ENCODE measurements at places on chromosomes 6 and 20.

GRCh38 chr6:99013145-99013544 lies 65.4 kb upstream of the FBXL4 start:
- DNase-seq: no peak

- no peak for DNase-seq
These were observed 51.9 kb upstream of the EXOC2 start for GRCh38 chr6:744666-745353.

GRCh38 chr20:19949195-19949867 lies 67.8 kb upstream of the NAA20 start:
- DNase-seq: no peak

- DNase-seq: no peak
These were observed 37.3 kb downstream of the NTSR1 start for GRCh38 chr20:62745952-62746288.

DNA sequence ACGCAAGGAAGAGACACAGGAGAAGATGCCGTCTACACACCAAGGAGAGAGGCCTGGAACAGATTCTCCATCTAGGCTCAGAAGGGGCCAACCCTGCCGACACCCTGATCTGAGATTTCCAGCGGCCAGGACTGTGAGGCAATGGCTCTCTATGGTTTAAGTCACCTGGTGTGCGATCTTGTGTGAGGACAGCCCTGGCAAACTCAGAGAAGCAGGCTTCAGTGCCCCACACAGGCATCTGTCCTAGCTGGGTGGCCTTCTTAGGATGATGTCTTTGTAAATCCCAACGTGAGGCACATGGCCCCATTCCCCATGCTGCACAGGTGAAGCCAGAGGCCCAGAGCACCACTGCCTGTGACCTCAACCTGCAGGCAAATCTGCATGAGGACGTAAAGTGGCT lies 87.6 kb upstream of the FRMD1 start:
- DNase-seq: no peak

GRCh38 chr6:36178544-36178943 lies 18.0 kb upstream of the BRPF3 start:
- DNase-seq: no peak

GRCh38 chr6:143561105-143561704 lies 49.7 kb upstream of the FUCA2 start:
- no peak for DNase-seq

GRCh38 chr6:25450469-25451198 lies 171.5 kb downstream of the CARMIL1 start:
- no peak for DNase-seq

GRCh38 chr6:34130862-34131261 lies 15.0 kb downstream of the GRM4 start:
- no peak for DNase-seq

DNA sequence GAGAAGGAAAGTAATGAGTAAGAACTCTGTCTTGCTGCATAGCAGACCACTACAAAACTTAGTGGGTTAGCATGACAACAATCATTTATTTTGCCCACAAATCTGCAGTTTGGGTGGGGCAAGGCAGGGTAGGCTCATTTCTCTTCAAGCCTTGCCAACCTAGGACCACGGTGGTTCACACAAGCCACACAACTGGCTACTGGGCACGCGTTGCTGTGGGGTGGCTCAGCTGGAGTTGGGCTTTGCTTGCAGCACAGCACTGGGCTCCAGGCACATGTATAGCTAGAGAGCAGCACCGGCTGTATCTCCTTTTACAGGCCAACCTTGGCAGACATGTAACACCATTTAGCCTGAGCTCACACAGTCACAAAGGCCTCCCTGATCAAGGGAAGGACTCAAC lies 4.6 kb upstream of the NXT1 start:
- no peak for DNase-seq

DNA sequence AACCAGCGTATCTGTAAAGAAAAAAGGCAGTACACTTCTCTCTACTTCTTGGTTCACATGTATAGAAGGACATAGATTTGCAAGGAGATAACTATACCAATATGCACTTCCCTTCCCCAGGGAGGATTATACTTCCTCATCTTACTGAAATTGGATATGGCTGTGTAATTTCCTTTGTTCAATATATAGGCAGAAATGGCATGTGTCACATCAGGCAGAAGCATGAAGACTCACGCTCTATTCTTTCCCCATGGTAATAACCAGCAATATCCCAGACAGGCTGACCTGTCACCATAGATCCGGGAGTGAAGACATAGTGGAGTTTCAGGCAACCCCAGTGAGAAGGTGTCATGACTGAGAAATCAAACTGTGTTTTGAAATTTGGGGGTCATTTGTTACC lies 518.3 kb downstream of the KIF16B start:
- no peak for DNase-seq

GRCh38 chr6:34276881-34277762 lies 28.3 kb upstream of the SMIM29 start:
- no peak for DNase-seq

DNA sequence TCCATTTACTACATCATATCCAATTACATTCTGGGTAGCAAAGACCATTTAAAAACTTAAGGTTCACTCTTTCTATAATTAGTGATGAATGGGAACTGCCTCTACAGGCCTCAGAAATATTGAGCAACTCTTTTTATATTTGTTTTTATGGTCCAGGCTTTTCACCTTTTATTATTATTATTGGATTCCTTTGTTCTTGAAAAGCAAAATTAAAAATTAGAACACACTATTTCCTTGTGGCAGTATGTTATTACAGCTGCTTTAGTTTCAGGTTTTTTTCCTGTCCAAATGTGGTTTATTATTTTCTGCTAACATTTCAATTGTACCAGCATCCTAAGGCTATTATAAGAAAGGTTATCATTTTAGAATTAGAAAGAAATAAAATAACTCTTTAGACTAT lies 150.1 kb downstream of the FARS2 start:
- DNase-seq: no peak

DNA sequence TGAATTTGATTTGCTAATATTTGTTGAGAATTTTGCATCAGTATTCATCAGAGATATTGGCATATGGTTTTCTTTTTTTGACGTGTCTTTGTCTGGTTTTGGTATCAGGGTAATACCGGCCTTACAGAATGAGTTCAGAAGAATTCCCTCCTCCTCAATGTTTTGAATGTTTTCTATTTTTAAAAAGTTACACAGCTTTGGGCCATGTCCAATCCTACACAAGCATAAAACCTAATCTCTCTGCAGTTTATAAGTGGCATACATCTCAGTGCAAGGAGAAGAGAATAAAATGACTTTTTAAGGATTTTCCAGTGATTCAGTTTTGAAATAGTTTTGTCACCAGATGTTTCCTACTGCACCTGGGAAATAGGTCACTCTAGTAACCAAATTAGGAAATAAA lies 185.5 kb downstream of the COL12A1 start:
- DNase-seq: no peak

DNA sequence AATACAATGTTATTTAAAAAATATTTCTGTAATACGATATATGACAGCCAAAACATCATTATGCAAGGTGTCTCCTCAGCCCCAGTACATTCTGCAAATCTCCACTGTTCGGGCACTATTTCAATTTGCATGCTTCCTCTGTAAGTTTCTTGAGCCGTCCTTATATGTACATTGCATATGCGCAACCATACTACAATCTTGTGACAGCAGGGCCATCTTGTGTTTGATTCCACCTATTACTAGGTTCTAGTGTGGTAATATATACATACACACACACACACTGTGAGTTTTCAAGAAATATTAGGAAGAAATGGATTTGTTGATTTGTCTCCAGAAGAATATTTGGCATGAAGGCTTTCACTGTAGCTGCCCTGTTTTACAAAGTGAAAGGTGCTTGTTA lies 9.8 kb downstream of the LYRM4 start:
- DNase-seq: no peak

GRCh38 chr20:58613061-58613854 lies 37.8 kb upstream of the STX16 start:
- DNase-seq: no peak

GRCh38 chr6:147954938-147955337 lies 387.7 kb upstream of the SASH1 start:
- DNase-seq: no peak

- no peak for DNase-seq
These were observed 35.1 kb downstream of the EIF2S2 start for GRCh38 chr20:34076952-34077351.

GRCh38 chr6:154453329-154453728 lies 57.2 kb downstream of the CNKSR3 start:
- no peak for DNase-seq

- no peak for DNase-seq
These were observed 8.6 kb upstream of the HECA start for GRCh38 chr6:139126255-139126654.

DNA sequence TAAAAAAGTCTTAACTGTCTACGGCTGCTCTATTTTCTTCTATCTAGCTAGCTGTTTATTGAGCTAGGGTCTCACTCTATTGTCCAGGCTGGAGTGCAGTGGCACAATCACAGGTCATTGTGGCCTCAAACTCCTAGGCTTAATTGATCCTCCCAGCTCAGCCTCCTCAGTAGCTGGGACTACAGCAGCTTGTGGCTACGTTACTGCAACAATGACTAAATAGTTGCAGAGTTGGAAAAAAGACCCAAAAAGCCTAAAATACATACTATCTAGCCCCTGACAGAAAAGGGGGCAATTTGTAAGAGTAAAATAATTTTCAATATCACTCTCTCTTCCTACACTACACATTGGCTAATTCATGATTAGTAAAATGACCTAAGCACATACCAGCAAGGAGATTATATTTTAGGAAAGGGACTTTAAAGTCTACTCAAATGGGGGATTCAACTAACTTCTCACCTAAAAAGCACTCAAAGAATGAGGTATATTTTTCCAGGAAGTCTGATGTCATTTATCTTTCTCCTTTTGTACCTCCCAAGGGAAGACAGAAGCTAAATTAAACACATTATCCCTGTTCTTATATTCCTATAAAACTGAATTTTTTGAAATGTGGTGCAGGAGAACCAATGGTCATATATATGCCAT lies 82.8 kb downstream of the ZMYND8 start:
- DNase-seq: no peak

DNA sequence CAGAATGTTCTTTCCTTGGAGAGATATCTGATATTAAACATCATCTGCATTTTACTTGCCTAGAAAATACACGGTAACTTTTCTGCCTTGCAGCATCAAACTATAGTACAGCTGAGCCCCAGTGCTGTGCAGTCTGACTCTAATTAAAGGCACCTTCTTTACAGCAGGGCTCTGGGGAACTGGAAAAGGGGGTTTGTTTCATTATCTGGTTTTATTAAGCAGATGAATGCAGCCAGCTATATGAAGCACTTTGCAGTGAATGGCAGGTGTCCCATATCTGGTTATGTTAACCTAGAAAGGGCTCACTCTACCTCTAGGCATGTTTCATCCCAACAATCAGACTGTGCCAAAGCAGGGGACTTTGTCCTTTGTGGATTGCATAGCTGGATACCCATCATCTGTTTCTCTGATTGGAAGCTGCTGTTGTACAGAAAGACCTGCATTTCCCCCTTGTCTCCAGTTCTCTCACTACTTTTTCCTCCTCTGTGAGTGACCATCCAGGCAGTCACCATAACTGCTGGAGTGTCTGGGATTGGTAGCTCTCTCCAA lies 39.6 kb upstream of the CMTR1 start:
- DNase-seq: no peak

- DNase-seq: no peak
These were observed 69.9 kb upstream of the MYLIP start for GRCh38 chr6:16058929-16059345.

DNA sequence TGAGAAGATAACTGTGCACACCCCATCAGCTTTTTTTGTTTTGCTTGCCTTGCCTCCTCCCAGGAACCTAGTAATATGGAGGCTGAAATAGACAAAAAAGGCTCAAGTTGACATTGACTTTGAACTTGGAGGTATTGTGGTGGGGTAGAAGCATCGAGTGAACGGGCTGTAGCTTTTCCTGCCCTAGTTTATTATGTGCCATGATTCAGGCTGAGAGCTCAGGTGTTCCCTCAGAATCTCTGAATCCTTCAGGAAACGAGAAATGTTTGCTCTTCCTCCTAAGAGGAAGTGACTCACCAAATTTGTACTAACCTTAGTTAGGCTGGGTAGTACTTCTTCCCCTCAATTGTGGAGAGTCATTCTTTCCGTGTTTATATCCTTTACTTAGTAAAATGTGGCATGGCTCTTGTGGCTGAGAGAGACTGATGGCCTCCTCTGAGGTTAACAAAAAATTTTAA lies 98.8 kb downstream of the SASH1 start:
- no peak for DNase-seq

DNA sequence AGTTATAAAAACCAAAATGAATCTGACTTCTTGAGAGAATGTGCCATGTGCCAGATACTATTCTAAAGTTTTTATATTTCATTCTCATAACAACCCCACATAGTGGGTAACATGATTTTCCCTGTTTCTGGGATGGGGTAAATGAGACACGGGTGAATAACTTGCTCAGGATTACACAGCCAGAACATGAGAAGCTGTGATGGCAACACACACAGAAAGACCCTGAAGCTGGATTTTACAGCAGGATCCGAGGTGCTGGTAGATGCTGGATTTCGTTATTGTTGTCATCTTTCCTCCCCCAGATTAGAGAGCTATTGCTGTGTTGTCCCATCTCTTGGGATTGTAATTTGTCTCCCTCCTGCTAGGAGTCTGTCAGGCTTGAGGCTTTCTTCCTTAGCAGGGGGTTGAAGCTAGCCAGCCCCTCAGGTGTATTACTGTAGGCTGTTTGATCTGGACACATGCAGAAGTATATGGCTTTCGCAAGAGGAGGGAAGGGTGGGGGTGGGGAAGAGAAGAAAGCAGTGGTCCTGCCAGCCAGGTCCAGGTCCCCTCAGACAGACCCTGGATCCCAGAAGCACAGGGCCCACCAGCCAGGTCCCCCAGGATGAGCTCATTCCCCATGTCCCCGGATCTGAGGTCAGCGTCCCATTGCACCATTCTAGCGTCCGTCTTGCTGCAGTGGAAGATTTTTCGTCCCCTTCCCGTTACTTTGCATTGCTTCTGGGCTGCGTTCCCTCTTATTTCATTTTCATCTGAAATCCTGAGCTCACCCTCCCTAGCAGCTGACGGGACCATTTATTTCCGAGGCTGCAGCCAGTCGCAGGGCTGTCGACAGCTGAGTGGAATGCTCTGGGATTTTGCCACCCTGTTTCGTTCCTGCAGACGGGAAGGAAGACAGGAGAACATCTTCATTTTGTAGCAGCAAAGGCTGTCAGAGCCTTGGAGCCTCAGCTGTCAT lies 7.3 kb upstream of the KCNG1 start:
- DNase-seq: no peak

DNA sequence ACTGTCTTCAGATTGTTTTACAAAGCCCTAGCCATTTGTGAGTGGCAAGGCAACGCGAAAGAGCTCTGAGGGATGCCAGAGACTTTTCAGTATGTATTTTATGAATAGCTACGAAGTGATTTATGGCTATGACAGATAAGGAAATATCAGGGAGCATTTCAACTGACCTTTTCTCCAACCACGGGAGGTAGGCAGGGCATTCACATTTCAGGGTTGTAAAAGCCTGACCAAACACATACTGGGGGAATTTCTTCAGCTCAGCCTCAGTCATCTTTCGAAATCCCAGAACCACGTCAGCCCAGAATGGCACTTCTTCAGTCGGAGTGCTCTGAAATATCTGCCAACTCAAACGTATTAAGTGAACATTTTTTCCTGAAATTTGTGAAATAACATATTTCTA lies 10.8 kb downstream of the DDO start:
- DNase-seq: no peak

All from DND-41 (cell line).